Activated CD4-positive, alpha-beta T cell treated with anti-CD3 and anti-CD28 coated beads, Interleukin-2, amount 10 ng/mL, durations not matched to agents 7 days and 5 days (primary cell): ENCODE measurements at places on chromosomes 2 and 18. TPM values are rescaled to one million over a fixed set of nuclear protein-coding genes. Genes with fewer than 3 reads are reported as not detected.

KCNK3 gene
- total RNA-seq: not detected

GRCh38 chr2:215685238-215685990 lies 249.5 kb upstream of the FN1 start:
- no peaks in the 10 kb centered on the region for H3K27me3 ChIP-seq

- DNase-seq: no peak
- H3K27me3 ChIP-seq: no peaks in the 10 kb centered on the region
- no peak overlapping the region for H3K4me3 ChIP-seq
- H3K27ac ChIP-seq: no peak overlapping the region
- peaks cover 33% of the 10 kb centered on the region for H3K4me1 ChIP-seq
Measured at GRCh38 chr2:169590804-169591203, 6.7 kb downstream of the PPIG start.

DNA sequence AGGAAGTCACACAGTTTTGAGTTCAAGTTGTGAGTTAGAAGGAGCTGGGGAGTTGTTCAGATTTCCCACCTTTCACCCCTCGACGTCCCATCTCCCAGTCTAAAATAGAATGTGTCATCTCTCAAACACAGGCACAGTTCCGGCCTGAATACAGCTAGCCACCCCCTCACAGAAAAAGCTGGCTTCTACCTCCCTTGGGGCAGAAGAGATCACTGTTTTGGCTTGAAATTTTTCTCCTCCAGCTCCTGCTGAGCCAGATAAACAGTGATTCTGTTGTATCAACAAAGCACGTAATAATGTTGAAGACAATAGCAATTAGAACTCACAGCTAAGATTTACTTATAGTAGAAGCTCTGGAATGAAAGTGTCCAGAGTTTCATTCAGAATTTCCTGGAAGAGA lies 74.7 kb downstream of the KIAA2012 start:
- no peak overlapping the region for H3K27ac ChIP-seq
- no peaks in the 10 kb centered on the region for H3K4me1 ChIP-seq
- H3K4me3 ChIP-seq: no peak overlapping the region
- H3K36me3 ChIP-seq: no peaks in the 10 kb centered on the region

DNA sequence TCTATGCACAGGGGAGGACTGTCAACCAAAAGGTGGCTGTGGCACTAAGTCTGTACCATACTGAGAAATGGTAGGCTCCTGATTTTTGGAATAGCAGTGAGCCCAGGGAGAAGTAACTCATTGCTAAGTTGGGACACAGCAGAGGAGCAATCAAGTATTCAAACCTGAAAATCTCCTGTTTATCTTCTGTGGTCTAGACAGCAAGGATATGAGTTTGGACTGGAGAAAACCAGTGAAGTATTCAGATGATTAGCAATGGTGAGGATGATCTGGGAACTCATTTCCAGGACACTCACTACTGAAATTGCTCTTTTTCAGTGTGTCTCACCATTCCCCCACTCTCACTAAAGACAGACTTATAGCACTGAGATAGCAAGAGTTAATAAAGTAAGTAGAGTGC lies 112.0 kb downstream of the GULP1 start:
- H3K4me1 ChIP-seq: no peaks in the 10 kb centered on the region
- H3K27me3 ChIP-seq: no peaks in the 10 kb centered on the region
- no peak overlapping the region for H3K4me3 ChIP-seq
- no peak for DNase-seq
- no peaks in the 10 kb centered on the region for H3K36me3 ChIP-seq

- no peaks in the 10 kb centered on the region for H3K27me3 ChIP-seq
- H3K4me1 ChIP-seq: no peaks in the 10 kb centered on the region
- no peak overlapping the region for H3K4me3 ChIP-seq
- H3K27ac ChIP-seq: no peak overlapping the region
- no peak for DNase-seq
Measured at GRCh38 chr18:28820353-28820752, 643.4 kb upstream of the CDH2 start.

SP140L gene
- total RNA-seq: 95.1 TPM

- DNase-seq: no peak
- no peaks in the 10 kb centered on the region for H3K36me3 ChIP-seq
- no peak overlapping the region for H3K4me3 ChIP-seq
- H3K27ac ChIP-seq: no peak overlapping the region
Measured at GRCh38 chr2:151953467-151953866, 125.2 kb upstream of the ARL5A start.

NAB1 gene
- total RNA-seq: 28.9 TPM

DNA sequence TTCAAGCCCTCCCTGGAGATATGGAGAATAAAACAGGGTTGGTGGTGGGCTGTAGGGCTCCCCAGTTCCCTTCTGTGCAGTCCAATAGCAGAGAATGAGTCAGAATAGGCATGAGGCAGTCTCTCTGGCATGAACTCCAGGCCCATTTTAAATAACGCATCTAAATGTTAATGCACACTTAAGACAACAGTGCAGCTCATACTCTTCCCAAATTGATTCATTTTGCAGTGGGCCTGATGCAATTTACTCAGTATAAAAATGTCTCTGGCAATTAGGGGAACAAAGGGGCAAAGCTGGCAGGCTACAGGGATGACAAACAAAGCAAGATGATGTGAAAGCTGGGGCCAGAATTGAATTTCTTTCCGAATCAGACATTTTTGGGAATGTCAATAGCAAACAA lies 402.8 kb downstream of the CLIP4 start:
- H3K27me3 ChIP-seq: no peaks in the 10 kb centered on the region
- DNase-seq: no peak
- H3K36me3 ChIP-seq: no peaks in the 10 kb centered on the region
- no peak overlapping the region for H3K4me3 ChIP-seq
- H3K27ac ChIP-seq: no peak overlapping the region

GRCh38 chr2:205370726-205371125 lies 311.6 kb upstream of the NRP2 start:
- H3K27me3 ChIP-seq: peaks cover 3% of the 10 kb centered on the region
- H3K27ac ChIP-seq: no peak overlapping the region
- DNase-seq: no peak
- no peaks in the 10 kb centered on the region for H3K36me3 ChIP-seq
- no peak overlapping the region for H3K4me3 ChIP-seq
- peaks cover 4% of the 10 kb centered on the region for H3K4me1 ChIP-seq

DNA sequence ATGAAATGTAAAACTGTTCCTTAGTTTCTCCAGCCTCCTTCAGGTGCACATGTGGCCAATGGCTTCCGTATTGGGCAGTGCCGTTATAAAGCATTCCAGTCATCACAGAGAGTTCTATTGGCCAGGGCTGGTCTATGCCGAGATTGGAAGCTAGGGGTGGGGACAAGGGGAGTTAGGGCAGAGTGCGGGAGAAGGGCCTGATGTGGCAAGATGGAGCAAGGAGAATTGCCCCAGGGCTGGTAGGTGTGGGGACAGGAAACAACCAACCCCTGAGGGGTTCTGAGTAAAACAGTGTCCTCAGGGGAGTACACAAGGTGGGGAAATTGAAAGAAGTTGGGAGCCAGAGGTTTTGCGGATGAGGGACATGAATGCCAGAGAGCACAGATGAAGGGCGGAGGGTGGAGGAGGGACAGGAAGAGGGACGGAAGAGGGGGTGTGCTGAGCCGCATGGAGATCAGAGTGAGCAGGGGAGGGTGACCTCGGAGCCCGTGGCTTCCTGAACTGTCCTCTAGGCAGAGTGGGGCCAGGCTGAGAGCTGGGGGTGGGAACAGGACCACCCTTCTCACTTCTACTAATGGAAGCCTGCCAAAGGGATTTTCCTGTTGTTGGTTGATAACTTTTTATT lies 9.1 kb upstream of the ATP6V1C2 start:
- peaks cover 11% of the 10 kb centered on the region for H3K4me1 ChIP-seq
- peak; percentile 34 for DNase-seq
- no peaks in the 10 kb centered on the region for H3K36me3 ChIP-seq
- no peak overlapping the region for H3K4me3 ChIP-seq
- H3K27ac ChIP-seq: no peak overlapping the region

DNA sequence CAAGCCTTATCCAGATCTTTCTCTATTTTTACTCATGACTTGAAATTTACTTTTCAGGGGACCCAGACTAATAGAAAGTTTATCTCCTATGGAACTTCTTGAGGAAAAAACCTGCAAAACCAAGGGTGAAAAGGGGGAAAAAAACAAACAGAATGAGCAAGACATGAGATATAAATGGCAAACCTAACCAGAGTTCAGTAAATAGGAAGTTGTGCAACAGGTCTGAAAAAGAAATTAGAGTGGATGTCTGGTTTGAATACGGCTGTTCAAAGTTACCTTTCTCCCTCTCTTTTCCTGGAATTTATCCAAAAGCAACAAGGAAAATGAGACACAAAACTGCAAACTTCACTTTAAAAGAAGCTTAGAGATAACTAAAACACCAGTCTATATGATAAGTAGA lies 78.8 kb upstream of the TGFA start:
- peaks cover 20% of the 10 kb centered on the region for H3K27me3 ChIP-seq
- no peak overlapping the region for H3K27ac ChIP-seq
- H3K4me1 ChIP-seq: no peaks in the 10 kb centered on the region

GRCh38 chr2:56348392-56349210 lies 164.8 kb downstream of the CCDC85A start:
- H3K27me3 ChIP-seq: no peaks in the 10 kb centered on the region
- H3K4me1 ChIP-seq: no peaks in the 10 kb centered on the region
- DNase-seq: no peak
- H3K36me3 ChIP-seq: no peaks in the 10 kb centered on the region
- H3K27ac ChIP-seq: no peak overlapping the region

GRCh38 chr2:45119855-45120254 lies 110.6 kb upstream of the SIX2 start:
- DNase-seq: no peak
- no peak overlapping the region for H3K4me3 ChIP-seq
- H3K27me3 ChIP-seq: no peaks in the 10 kb centered on the region
- no peak overlapping the region for H3K27ac ChIP-seq
- no peaks in the 10 kb centered on the region for H3K4me1 ChIP-seq

INHBB gene
- not detected for total RNA-seq

CDC42EP3 gene
- 39.8 TPM for total RNA-seq

SOX11 gene
- not detected for total RNA-seq

- H3K27ac ChIP-seq: no peak overlapping the region
- H3K27me3 ChIP-seq: peaks cover 16% of the 10 kb centered on the region
- no peaks in the 10 kb centered on the region for H3K4me1 ChIP-seq
- no peak for DNase-seq
- no peaks in the 10 kb centered on the region for H3K36me3 ChIP-seq
- no peak overlapping the region for H3K4me3 ChIP-seq
Measured at GRCh38 chr2:227183657-227184367, 19.4 kb downstream of the COL4A3 start.

UGT1A6 gene
- not detected for total RNA-seq

DNA sequence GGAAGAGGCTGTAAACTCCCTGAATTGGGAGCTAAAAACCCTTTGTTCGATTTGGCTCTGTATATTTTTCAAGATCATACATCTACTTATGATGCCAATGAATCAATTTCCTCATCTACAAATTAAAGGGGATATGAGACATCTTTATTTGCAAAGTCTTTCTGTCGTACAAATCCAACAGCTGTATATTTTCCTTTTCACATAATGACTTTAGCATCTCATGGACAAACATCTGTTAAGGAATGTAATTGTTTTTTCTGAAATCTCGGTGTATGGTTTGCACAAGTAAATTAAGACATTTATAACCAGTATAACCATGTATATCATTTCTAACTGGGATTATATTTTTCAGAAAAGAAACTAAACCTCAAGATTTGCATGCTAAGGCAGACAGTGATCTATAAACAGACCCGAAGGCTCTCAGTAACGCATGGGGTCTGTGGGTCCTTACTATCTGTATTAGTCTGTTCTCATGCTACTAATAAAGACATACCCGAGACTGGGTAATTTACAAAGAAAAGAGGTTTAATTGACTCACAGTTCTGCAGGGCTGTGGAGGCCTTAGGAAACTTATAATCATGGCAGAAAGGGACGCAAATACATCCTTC lies 130.8 kb downstream of the SLC8A1 start:
- no peak overlapping the region for H3K4me3 ChIP-seq
- DNase-seq: no peak
- H3K27ac ChIP-seq: no peak overlapping the region
- H3K36me3 ChIP-seq: no peaks in the 10 kb centered on the region
